ENCODE measurements at places on chromosomes 6 and 20.

- no peak for ATAC-seq
Measured at GRCh38 chr20:32823737-32824588, 4.2 kb downstream of the MAPRE1 start.

- ATAC-seq, result no peak
Measured at GRCh38 chr6:162343936-162344645, 383.5 kb downstream of the PRKN start.

DNA sequence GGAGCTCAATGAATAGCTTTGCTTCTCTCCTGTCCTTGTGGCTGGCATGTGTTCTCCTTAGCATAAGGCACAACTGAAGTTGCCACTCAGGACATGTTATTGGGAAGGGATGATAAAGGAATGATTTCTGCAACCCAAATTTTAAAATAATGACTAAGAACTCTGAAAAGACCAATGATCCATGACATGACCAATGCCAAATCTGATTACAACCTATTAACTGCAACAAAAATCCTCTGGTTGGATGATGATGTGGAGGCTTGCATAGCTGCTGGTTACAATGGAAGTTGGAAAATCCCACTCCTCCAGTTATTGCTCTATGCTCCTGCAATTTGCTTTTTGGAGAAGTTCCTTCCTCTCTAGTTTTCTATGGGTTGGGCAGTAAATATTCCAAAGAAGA lies 63.4 kb upstream of the FBXL4 start:
- ATAC-seq, result no peak

DNA sequence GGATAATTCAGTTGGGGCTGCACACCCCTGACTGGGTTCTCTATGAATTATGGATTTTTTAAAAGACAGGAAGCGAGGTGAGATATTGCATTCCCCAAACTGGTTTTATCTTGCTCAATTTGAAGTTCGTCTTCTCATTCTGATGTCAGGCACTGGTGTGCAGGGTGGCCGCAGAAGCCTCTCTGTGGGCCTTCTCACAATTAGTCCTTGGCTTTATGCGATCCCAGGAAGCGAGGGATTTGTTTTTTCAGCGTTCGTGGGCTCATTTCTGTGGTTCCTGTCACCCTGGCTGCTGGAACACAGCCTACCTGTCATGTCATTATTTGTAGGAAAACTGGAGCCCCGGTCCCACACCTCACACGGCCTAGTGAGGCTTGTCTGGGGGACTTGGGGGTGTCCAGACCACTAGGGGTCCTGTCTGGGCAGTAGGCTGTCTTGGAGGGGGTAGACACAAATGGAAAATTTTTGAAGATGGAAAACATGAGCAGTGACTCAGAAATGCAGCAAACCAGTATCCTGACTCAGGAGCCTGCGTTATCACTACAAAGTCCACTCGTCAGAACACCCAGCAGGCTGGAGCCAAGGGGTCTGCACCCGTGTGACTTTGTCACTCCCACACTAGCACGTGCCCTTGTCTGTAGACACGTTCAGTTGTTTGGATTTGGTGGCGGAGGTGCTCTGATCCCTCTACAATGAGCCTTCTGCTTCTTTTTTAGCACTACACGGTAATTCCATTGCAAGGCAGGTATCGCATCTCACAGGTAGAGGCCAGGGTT lies 42.2 kb downstream of the GNAS-AS1 start:
- ATAC-seq, result no peak

DNA sequence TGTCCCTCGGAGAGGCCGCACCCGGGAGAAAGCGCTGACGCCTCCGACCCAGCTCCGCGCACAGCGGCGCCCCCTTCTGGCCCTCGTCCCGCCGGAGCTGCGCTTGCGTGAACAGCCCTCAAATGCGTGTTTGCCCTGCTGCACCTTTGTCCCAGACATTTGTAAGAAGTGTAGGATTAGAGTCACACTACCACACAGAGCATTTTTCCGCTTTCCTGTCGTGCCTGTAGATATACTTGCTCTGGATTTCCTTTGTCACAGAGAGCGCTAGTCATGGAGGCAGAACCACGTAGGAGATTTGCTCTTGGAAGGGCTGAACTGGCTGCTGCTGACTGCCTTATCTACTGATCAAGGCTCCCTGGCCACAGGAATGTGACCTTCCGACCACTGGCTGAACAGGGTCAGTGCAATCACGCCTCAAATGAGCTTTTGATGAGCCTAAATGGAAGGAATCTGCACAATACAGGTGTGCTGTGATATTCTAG lies 62.3 kb downstream of the PAX1 start:
- ATAC-seq, result no peak

DNA sequence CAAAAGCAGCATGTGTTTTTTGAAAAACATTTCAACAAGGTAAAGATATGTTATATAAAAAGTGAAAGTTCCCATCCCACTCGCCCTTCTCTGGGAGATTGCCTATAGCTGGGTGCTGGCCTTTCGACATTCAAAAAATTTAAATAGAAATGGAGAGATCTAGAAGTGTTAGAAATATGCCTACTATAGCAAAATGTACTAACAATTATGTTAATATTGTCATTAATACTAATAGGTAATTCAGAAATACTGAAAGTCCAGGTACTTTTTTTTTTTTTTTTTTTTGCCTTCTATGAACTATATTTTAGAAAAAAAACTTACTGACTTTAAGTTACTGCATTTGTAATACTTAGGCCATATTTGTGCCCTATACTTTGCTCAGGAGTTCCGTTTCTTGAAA lies 87.1 kb downstream of the SESN1 start:
- no peak for ATAC-seq

DNA sequence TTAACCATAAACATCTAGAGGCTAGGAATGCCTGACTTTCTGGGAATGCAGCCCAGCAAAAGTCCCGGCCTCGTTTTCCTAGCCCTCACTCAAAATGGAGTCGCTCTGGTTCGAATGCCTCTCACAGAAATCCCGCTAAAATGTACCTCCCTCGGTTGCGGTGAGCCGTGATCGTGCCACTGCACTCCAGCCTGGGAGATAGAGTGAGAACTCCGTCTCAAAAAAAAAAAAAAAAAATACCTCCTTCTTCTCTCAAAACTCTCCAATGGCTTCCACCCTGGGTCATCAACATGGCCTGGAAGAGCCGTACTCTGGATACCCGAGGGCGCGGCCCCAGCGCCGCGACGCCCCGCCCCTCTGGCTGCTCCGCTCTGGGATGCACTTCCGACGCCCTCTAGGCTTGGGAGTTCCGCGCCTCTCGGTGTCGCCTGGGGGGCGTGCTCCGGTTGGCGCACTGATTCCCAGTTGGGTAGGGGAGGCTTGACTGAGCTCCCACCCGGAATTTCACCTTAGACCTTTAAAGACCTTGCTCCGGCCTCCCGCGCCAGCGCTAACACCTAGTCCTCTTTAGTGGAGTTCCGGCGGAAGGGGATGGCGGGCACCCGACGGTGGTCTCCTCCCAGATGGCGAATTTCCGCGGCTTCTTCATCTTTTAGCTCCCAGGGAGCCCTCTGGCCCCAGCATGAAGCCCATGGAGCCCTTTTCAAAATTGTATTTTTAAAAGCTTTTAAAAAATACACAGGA lies 12.3 kb downstream of the HMGN4 start:
- peak; percentile 65 for ATAC-seq

- ATAC-seq, result no peak
Measured at GRCh38 chr6:104014163-104014959, 845.4 kb downstream of the HACE1 start.

GRCh38 chr6:143196525-143197225 lies 136.0 kb downstream of the AIG1 start:
- ATAC-seq, result no peak

DNA sequence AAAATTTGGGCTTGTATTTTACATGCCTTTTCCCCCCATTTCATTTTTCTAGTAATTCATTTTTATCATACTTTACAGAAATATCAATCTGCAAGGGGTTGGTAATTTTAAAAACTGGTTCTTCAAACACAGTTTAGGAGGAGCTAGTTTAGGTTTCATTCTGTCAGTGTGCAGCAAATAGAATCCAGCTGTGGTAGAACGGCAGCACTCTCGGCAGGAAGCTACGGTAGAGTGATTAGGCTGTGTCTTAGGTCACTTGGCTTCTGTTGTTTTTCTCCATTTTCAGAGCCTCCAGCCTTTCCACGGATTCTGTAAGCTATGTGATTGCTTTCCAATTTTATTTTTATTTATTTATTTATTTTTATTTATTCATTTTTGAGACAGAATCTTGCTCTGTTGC lies 32.7 kb downstream of the TLDC2 start:
- ATAC-seq, result peak; percentile 75

GRCh38 chr6:105014954-105015353 lies 58.0 kb downstream of the LIN28B start:
- ATAC-seq, result no peak

DNA sequence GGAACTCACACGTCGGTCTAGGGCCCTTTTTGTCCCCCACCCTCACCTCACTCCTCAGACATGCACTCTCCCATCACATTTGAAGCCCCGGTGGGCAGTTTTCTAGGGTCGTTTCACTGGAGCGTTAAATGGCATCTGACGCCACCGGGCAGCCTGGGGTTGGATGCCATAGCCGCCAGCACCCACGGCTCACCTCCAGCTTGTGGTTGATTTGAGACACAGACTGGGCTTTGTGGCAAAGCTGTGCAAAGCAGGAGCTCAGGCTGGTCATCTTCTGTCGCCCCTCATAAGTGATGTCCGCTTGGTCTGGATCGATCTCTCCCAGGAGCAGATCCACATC lies 530 bp downstream of the GOPC start:
- ATAC-seq, result peak; percentile 41

- no peak for ATAC-seq
Measured at GRCh38 chr20:20856956-20857355, 144.5 kb upstream of the RALGAPA2 start.

DNA sequence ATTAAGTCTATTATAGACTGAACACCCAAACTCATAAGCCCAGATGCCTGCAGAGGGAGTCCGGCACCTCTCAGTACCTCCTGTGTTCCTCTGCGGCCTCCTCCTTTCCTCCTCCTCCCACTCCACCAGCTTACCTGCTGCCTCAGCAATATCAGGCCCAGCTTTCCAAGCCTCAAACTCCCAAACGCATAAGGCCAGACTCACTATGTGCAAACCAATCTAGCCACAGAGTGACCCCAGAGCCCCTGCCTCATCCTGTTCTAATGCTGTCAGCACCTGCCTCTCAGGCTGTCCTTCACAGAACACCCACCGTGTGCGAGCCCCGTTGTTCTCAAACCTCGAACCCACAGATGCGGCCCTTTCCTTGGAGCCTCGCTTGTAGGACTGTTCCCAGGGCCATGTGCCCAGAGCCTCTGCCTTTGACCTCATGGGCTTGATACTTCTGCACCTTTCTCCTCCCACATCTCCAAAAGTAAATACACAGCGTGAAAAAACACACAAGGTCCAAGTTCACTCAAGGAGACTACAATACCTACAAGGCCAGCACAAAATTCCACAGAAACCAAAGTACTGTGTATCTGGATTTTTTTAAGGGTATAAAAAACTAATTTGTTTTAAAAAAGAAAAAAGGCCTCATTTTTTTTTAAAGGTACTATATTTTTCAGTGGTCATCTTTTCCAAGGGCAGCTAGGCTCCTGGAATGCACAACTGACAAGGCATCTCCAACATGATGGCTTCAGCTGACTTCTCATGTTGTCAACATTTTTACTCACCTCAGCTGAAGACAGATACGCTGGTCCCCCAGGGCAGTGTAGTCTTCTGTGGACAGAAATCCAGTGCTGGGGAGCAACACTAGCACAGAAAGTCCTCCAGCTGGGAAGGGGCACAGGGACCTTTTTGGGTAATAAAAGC lies 52.3 kb downstream of the ABHD12 start:
- ATAC-seq, result no peak

DNA sequence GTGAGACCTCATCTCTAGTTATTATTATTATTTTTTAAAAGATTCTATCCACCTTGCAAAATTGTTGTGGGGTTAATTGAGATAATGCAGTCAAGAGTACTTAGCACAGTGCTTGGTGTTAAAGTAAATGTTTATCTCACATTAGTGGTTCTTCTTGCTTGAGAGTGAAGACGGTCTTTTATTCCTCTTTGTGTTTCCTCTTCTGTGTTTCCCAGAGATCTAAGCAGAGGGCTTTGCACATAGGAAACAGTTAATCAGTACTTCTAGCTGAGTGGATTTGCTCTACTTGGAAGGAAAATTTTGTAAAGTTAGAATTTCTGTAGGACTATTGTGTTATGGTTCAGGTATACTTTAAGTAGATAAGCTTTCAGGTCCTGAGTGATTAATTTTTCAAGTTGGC lies 3.5 kb downstream of the ARMC2 start:
- ATAC-seq, result no peak

GRCh38 chr20:54116550-54117235 lies 46.3 kb upstream of the BCAS1 start:
- ATAC-seq, result no peak

DNA sequence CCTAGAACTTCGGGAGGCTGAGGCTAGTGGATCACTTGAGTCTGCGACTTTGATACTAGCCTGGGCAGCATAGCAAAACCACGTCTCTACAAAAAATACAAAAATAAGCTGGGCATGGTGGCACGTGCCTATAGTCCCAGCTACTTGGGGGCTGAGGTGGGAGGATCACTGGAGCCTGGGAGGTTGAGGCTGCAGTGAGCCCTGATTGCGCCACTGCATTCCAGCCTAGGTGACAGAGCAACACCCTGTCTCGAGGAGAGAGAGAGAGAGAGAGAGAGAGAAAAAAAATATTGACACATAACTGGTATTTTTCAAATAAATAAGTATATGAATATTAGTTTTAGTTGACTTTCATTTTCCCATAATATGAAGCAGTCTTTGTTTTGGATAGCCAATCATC lies 222.2 kb downstream of the BTBD9 start:
- no peak for ATAC-seq

- no peak for ATAC-seq
Measured at GRCh38 chr20:41170386-41171105, 33.2 kb downstream of the PLCG1 start.

DNA sequence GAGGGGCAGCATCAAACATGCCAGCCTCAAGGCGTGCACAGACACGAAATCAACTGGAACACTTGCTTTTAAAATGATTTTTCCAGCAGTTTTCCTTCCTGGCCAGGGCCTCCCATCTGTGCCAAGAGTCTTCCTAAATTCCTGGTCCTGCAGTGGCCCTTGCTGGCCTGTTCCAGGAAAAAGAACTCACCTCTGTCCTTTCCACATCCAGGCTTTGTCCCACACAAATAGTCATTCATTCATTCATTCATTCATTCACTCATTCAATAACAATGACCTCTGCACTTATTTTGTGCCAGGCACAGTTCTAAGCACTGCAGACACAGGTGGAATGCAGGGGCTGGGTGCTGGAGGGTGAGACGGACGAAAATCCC lies 89.0 kb upstream of the CCDC167 start:
- no peak for ATAC-seq

- ATAC-seq, result no peak
Measured at GRCh38 chr6:167209577-167209975, 51.8 kb upstream of the GPR31 start.

DNA sequence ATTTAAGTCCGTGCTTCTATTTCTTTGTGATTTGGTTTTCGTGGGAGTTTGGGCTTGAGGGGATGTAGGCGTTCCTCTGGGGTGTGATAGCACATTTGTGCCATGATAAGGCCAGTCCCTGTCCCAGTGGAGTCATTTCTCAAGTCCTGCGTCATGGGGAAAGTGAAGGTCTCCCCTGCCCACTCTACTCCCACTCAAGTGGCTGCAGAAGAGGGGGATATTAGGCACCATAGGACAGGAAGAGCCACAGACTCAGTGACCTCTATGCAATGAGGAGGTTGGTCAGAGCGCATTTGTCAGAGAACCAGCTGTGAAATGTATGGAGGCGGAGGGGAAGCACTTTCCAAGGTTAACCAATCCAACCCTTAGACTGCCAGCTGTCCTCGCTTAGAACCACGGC lies 51.9 kb upstream of the EDN1 start:
- peak; percentile 6 for ATAC-seq

GRCh38 chr20:63859166-63859699 lies 2.1 kb upstream of the ABHD16B start:
- ATAC-seq, result no peak

GRCh38 chr20:59144179-59144830 lies 19.3 kb upstream of the ZNF831 start:
- ATAC-seq, result no peak

All from stimulated activated memory B cell treated with anti-CD40 and anti-IgM and Interleukin-4, amounts not matched to agents 10 μg/mL and 1 μg/mL and 100 μg/mL, for 72 hours (primary cell).